DMS153 (cell line): ENCODE measurements at places on chromosomes 11 and 22.

GRCh38 chr11:17652556-17652955, 66.8 kb upstream of the MYOD1 start:
- no peak for DNase-seq

GRCh38 chr11:96647621-96648020, 257.8 kb downstream of the JRKL start:
- no peak for DNase-seq

- peak; percentile 63 for DNase-seq
Observed at GRCh38 chr11:69699213-69699612, 4.6 kb downstream of the FGF19 start.

- no peak for DNase-seq
Observed at GRCh38 chr11:129119036-129119435, 73.1 kb downstream of the ARHGAP32 start.

- DNase-seq, result no peak
Observed at GRCh38 chr11:2775626-2776350, 76.0 kb upstream of the KCNQ1OT1 start.

DNA sequence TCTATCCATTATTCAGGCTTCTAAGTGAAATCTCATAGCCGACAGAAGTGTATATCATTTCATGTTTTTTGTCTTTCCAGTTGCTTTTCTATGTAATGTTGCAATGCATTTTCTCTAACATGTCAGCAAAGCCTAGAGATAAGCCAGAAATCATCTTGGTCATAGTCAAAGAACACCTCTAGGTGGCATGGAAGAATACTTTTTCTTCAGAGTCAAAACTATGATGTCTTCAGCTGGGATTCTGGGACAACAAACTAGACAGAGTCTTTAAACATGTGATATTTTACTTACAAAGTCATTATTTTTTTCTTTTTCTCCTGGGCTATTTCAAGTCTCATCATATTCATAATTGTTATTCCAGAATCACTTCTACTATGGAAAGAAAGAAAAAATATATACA, 4.4 kb downstream of the GAS2 start:
- DNase-seq, result no peak

DNA sequence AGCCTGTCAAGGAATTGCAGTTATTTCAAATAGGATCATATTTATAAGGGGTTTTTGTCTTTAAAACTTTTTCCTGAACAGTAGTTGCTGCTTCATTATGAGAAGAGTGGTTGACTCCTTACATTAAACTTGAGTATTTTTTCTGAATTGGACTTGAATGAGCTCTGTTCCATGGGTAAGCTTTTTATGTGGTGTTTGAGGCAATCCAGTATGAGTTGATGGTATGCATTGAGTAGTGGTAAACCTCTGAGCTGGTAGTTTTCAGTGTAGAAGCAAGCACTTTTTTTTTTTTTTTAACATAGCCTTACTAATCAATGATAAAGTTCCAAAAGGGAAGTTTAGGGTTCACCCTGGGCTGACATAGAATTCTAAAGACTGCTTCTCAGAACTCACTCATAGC, 3.4 kb downstream of the KMT2A start:
- DNase-seq, result no peak

DNA sequence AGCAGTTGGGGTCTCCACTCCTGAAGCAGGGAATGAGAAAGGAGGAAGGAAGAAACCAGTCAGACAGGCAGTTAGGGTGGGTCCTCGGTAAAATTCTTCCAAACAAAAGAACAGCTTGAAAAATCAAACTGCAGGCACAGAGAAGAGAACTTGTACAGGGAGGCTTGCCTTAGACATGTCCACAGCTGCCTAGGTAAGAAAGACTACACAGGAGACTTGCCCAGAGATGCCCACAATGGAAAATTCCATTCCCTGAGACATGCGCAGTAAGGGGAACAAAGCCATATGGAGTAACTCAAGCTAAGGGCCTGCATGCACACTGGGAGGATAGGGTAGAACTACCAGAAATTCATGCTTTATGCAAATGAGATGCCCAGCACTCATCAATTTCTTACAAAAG, 9.8 kb downstream of the KCNJ11 start:
- DNase-seq, result no peak

GRCh38 chr11:44851496-44851895, 99.2 kb downstream of the TP53I11 start:
- DNase-seq, result no peak

DNA sequence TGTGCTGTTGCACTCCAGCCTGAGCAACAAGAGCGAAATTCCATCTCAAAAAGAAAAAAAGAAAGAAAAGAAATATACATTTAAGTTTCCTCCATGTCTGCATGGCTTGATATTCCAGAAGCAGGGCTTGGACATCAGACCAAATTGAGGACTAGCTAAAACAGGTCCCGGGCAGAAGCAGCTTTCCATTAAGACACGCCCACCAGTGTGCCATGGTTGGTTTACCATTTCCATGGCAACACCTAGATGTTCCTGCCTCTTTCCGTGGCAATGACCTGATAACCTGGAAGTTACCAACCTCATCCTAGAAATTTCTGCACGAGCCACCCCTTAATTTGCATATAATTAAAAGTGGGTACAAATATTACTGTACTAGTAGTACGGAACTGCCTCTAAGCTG, 111.3 kb downstream of the NAT10 start:
- DNase-seq, result no peak

DNA sequence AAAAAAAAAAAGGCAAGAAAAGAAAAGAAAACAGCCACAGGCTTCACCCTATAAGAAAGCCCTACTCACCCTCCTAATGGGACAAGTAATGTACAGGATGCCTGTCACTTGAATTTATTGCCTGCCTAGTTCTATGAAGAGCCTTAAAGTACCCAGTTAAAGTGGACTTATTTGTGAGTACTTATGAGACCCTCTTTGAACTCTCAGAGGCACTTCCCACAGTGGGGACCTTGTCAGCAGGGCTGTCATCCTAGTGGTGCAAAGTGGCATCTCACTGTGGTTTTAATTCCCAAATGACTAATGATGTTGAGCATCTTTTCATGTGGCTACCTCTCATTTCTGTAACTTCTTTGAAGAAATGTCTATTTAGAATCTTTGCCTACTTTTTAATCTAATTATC, 41.8 kb upstream of the BARX2 start:
- no peak for DNase-seq

DNA sequence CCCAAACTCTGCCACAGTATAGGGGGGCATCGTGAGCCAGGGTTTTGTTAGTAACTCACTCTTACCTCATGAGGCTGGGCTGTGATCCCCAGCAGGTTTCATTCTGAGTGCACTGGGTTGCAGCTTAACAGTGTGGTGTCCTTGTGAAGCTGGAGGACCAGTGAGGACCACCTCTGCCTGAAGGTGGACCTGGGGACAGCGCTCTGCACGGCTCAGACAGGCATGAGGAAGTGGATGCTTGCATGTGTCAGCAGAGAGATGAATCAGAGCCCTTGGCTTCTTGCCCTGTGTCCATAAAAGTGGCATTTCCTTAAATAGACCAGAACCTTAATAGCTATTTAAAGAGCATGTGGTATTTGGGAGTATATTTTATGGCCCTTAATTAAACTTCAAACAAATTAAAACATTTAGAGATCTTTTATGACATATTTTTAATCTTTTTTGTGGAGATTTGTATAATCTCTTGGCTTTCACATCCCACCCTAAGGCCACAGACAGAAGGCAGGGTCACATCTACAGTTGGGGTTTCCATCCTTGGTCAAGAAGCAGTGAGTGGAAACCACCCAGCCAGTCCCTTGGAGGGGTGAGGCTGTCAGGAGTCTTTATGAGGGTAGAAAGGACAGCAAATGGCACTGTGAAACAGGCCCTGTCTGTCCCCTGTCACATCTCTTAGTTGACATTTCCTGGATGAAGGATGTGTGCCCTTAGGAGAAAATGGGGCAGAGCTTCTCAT, 24.8 kb upstream of the ADORA2A start:
- DNase-seq, result peak; percentile 82

GRCh38 chr22:40194656-40195055, 16.9 kb downstream of the TNRC6B start:
- no peak for DNase-seq

- no peak for DNase-seq
Observed at GRCh38 chr11:125379981-125380380, 116.1 kb downstream of the FEZ1 start.

GRCh38 chr11:47121056-47121455, 55.6 kb downstream of the ARFGAP2 start:
- DNase-seq, result no peak

DNA sequence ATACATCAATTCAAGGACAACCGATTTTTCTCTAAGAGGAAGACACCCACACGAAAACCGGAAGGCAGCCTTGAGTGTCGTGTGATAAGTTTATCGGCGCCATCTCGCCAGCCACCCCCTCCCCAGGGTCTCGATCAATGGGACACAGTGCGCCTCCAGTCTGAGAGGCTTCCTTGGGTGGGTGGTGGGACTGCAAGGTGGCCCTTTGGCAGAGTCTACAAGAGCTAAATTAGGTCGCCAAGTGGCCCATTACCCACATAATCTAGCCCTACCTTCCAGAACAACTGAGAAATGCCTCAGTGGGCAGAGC, 64.0 kb downstream of the CD6 start:
- DNase-seq, result no peak

- DNase-seq, result no peak
Observed at GRCh38 chr22:50544746-50545253, 899 bp upstream of the KLHDC7B start.

DNA sequence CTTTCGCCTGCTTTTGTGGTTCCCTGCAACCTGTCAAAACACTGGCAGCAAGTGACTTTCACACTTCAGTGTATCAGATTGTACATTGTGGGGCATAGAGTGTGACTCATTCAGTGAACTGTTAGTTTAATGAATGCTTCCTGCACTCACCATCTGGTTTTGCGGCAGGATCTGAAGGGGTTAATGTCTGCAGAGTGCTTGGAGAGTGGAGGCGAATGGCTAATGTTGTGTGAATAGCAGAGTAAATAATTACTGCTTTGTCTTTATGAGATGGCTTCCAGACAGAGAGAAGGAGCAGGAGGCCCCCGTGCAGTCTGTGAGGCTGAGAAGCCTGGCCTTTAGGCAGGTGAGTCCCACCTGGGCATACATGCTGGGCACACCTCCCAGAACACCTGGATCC, 454.3 kb upstream of the KIRREL3 start:
- peak; percentile 94 for DNase-seq

- no peak for DNase-seq
Observed at GRCh38 chr11:64327375-64327774, 9.5 kb downstream of the PRDX5 start.

DNA sequence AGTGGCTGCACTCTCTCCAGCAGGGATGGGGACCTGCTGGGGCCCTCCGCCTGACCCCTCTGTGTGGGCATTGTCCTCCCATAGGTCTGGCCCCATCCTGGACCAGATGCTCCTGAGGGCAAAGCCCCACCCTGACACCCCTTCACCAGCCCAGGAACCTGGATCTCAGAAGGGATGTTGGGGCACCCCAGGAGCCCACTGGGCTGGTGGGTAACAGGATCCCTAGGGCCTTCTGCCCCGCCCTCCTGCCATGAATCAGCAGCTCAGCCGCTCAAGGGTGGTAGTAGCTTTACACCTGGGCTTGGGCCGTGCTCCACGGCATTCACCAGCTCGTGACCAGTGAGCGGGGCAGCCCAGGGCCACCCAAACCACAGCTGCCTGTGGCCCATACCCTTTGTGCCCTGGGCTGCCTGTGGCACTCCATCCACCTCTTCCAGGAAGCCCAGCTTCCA, 1.0 kb upstream of the MAPK12 start:
- DNase-seq, result no peak

GRCh38 chr11:20046416-20046815, 113.9 kb downstream of the DBX1 start:
- DNase-seq, result no peak

GRCh38 chr11:1757861-1758610, 5.7 kb downstream of the CTSD start:
- no peak for DNase-seq

- DNase-seq, result no peak
Observed at GRCh38 chr11:108693852-108694251, 29.0 kb downstream of the DDX10 start.

DNA sequence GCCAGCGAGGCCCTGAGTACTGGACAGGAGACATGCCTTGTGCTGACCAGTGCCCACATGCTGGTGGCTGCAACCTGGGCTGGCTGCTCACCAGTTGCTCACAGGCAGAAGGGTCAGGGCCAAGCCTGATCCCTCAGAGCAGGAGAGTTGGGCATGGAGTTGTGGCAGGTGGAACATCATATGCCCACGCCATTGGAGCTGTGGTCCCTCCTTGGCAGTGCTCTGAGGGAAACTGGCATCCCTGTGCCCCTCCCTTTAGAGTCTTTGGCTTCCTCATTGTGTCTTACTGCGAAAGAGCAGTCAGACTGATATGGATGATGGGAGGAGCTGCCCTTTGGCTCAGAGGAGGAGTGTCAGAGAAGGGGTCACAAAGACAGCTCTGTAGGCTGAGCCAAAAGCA, 3.1 kb upstream of the MYEOV start:
- no peak for DNase-seq

GRCh38 chr22:50471197-50471847, 3.5 kb downstream of the SBF1 start:
- no peak for DNase-seq

DNA sequence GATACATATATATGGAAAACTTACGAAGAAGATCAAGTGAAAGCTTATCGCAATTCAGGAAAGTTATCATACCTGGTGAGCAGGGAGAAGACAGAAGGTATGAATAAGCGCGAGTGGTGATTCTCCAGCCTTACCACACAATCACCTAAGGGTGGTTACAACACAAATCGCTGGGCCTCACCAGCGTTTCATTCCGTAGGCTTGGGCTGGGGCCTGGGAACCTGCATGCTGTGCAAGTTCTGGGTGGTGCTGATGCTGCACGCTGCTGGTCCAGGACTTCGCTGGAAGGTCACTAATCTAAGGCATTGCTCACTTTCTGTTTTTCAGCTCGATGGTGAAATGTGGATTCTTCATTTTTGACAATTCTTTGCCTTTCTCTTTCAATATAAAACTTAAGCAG, 76.6 kb upstream of the SLC25A18 start:
- DNase-seq, result no peak

- DNase-seq, result peak; percentile 73
Observed at GRCh38 chr11:57322256-57323166, 2.2 kb downstream of the TNKS1BP1 start.

DNA sequence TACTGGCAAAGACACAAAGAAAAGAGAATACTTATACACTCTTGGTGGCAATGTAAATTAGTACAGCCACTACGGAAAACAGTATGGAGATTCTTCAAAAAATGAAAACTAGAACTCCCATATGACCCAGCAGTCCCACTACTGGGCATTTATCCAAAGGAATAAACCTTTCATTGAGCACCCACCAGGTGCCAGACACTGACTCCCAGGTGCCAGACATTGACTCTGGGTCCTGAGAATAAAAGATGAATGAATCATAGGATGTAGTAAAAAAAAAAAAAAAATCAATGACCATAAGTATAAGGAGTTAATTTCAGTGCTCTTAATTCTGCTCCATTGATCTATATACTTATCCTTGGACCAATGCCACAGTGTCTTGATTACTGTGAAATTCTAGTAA, 28.2 kb downstream of the HEPHL1 start:
- peak; percentile 84 for DNase-seq
